Eye (tissue), 1 donor: ENCODE measurements at places on chromosomes 6 and 20.

DNA sequence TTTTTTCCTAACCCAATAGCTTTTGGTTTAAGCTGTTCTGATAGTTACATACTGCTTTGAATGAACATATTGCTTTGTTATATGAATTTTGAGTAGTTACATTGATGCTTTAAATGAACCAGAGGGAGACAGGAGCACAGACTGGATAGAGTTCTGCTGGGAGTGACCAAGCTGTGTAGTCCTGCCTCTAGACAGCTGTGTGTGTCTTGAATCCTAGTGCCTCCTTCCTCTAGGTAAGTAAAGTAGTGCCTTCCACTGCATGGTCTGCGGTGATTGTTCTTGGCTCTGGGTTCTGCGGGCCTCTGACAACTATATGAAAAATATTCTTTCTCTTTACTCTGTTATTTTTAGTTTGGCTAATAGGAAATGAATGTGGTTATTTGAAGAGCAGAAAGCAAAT lies 46.0 kb upstream of the ADGRG6 start:
- DNase-seq = no peak

DNA sequence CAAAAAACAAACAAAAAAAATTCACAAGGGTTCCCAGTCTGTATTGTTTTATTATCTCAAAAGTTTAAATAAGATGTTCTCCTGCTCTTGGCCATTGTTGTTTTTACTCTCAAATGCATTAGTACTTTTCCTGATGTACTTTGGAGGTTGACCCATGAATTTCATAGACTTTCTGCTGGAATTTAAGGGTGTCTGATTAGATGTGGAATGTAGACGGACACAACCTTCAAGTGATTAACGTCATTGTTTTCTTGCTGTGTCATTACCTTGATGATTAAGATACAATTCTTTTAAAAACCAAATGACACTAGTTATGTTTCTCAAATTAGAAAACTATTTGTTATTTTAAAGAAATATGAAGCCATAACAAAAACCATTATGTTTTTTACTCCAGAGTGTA lies 421.4 kb upstream of the RUNX2 start:
- DNase-seq = no peak

GRCh38 chr6:18405477-18406293 lies 18.5 kb downstream of the RNF144B start:
- DNase-seq = no peak

GRCh38 chr6:41273714-41274113 lies 12.8 kb downstream of the TREM1 start:
- DNase-seq = no peak

- DNase-seq = no peak
Observed at GRCh38 chr20:11454966-11455799, 462.5 kb upstream of the BTBD3 start.

GRCh38 chr20:12036142-12036541 lies 118.4 kb downstream of the BTBD3 start:
- no peak for DNase-seq

GRCh38 chr20:6959900-6960312 lies 192.4 kb downstream of the BMP2 start:
- DNase-seq = no peak

DNA sequence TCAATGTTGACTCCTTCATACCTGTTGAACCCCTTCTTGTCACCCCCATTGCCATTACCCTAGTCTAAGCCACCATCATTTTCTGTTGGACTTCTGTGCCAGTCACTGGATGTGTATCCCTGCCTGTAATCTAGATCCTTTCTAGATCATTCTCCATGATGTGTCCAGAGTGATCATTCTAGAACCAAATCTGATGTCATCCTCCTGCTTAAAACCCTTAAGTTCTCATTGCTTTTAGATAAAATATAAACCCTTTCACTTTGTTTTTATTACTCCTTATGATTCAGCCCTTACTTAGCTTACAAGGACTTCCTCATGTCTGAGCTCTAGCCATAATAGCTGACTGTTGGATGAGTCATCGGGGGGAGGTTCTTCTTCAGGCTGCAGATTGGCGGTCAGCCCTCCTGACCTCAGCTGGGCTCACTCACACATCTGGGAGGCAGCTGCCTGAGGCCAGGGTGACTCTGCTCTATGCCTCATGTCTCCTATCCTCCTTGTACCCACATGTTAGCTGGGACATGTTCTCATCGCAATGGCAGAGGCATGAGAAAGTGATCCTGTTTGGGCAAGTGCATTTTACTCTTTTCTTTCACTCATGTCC lies 287.6 kb downstream of the ESR1 start:
- peak; percentile 14 for DNase-seq

GRCh38 chr6:43186706-43187105 lies 4.7 kb downstream of the CUL9 start:
- no peak for DNase-seq

GRCh38 chr6:138724015-138724414 lies 49.6 kb upstream of the CCDC28A start:
- no peak for DNase-seq

- no peak for DNase-seq
Observed at GRCh38 chr6:127263481-127263880, 3.2 kb upstream of the RNF146 start.

GRCh38 chr20:23565503-23566045 lies 2.7 kb downstream of the CST9L start:
- DNase-seq = no peak

DNA sequence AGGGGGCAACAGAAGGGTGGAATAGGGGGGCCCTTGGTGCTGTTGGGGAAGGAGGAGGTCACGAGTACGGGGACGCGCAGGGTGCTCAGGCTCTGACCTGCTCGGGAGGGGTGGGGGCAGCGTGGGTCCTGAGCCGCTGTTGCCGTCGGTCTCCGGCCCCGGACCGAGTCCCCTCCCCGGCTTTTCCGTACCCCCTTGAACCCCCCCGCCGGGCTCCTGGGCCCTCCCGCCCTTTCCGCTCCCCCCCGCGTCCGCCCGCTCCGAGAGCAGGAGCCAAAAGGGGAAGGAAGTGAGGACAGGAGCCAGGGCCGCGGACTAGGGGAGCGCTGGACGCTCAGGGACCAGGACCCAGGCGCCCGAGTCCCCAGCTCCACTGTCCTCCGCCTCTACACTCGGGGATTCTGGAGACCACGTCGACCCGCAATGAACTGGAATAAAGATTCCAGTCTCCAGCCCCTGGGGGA lies at the start of gene RGL2:
Gene RGL2, minus strand, starts transcription at position 170 of the 464 bp plus-strand sequence. CDS start 332 bp downstream, outside the sequence.
- DNase-seq = no peak

- DNase-seq = no peak
Observed at GRCh38 chr20:1312904-1313235, 16.1 kb downstream of the SDCBP2 start.

- DNase-seq = no peak
Observed at GRCh38 chr20:17227219-17227575, 357 bp downstream of the PCSK2 start.

- peak; percentile 63 for DNase-seq
Observed at GRCh38 chr20:37991157-37991866, 41.9 kb downstream of the TTI1 start.

- DNase-seq = no peak
Observed at GRCh38 chr6:164812706-164813105, 496.7 kb downstream of the C6orf118 start.

DNA sequence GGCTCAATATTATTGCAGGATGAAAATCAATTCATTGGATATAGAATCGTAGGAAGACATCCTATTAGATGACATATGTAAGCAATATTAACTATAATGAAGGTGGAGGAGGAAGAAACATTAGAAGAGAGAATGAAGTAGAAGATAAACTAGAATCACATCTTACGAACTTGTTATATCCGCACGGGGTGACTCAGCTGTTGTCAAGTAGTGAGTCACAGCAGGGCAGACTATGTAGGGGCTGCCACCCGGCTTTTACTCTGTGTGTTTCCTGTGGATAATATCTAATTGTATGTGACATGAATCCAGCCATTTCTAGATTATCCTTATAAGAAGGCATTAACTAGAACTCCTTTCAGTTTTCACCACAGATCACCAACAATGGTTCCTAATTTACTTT lies 520.2 kb downstream of the DOK5 start:
- DNase-seq = peak; percentile 44

GRCh38 chr20:37346236-37346534 lies 245 bp downstream of the SRC start:
- no peak for DNase-seq

- DNase-seq = no peak
Observed at GRCh38 chr6:45931232-45931631, 84.4 kb downstream of the CLIC5 start.

- no peak for DNase-seq
Observed at GRCh38 chr20:37502654-37503053, 18.4 kb upstream of the NNAT start.

GRCh38 chr6:143406673-143407072 lies 43.8 kb downstream of the ADAT2 start:
- no peak for DNase-seq

DNA sequence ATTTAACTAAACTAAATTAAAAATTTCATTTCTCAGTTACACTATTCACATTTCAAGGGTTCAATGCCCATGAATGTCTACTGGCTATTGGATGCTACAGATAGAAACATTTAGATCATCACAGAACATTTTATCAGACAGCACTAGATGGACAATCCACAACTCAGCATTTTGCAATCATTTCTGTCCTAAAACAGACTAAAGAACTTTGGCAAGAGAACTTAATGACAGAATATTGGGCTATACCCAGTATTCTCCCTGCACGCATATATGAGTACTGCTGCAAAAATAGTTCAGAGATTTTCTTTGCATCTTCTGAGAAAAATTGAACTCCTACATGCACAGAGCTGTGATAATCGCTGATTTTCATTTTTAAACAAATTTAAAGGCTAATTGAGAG lies 36.1 kb upstream of the FBXO30 start:
- DNase-seq = no peak

GRCh38 chr6:136403110-136403980 lies 113.7 kb upstream of the BCLAF1 start:
- peak; percentile 24 for DNase-seq

- no peak for DNase-seq
Observed at GRCh38 chr20:33567949-33568348, 78.1 kb downstream of the CBFA2T2 start.

- no peak for DNase-seq
Observed at GRCh38 chr6:157625764-157626163, 197.3 kb upstream of the SNX9 start.

DNA sequence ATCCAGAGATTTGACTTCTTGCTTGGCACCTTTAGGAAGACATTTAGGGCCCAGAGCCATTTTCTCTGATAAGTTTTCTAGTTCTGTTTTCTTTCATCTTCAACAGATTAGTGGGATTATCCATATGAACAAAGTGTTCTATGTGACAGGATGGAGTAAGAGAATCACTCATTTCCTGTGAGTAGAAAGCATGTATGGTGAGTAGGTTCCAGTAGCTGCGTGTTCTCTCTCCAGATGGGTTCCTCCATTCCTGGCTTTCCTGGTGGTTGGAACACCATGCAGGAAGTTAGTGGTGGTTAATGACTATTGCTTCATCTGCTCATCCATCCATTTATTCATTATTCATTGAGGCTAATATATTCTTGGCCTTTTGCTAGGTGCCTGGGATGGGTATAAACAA lies 54.0 kb downstream of the EFCAB8 start:
- no peak for DNase-seq

- no peak for DNase-seq
Observed at GRCh38 chr6:47375426-47375825, 65.7 kb upstream of the TNFRSF21 start.

DNA sequence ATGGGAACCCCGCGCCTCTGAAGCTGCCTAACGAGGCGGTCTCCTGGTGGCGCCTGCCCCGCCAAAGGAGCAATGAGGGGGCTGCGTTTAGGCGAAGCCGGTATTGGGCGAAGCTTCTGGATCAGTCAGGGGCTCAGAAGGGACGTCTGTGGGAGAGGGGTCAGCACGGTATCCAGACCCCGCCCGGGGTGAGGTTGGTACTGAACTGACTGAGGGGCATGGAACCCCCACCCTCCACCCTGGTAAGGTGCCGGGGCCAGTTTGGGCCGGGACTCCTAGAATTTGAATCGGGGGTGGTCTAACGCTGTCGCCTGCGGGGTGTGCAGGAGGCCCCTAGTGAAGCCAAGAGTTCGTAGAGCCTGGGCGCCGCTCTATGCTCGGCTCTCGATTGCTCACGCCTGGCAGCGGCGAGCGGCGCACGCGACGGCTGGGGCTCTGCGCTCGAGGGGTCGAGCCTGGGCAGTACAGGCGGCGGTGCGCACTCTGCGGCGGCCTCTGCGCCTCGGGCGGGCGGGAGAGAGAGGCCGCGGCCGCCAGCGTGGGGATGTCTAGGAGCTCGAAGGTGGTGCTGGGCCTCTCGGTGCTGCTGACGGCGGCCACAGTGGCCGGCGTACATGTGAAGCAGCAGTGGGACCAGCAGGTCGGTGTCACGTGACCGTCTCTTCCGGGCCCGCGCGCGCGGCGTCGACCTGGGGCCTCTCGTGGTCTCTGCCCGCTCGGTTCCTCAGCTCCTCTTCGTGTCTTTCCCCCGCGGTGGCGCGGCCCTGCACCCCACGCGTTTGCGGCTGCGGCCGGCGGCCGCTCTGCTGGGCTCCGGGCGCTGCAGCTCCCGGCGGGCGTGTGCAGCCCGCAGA lies at the start of the genes KAT14 and PET117:
Gene KAT14, plus strand, starts transcription at position 452 of the 854 bp plus-strand sequence. CDS start 4,798 bp downstream, outside the sequence.
Gene PET117, plus strand, starts transcription at position 452 of the 854 bp plus-strand sequence. Its CDS starts 93 bp downstream, at position 545.
- peak; percentile 98 for DNase-seq

- DNase-seq = no peak
Observed at GRCh38 chr6:10138917-10139316, 276.0 kb downstream of the TFAP2A start.
